ENCODE measurements at places on chromosomes 2 and 18. TPM values are rescaled to one million over a fixed set of nuclear protein-coding genes. Genes with fewer than 3 reads are reported as not detected.

- DNase-seq = no peak
Measured at GRCh38 chr18:62279561-62279960, 45.5 kb upstream of the TNFRSF11A start.

GRCh38 chr2:102703748-102704147, 58.1 kb upstream of the TMEM182 start:
- no peak for DNase-seq

- DNase-seq = no peak
Measured at GRCh38 chr2:11514081-11514730, 19.6 kb upstream of the GREB1 start.

- DNase-seq = no peak
Measured at GRCh38 chr2:155054712-155055111, 356.2 kb downstream of the KCNJ3 start.

DNA sequence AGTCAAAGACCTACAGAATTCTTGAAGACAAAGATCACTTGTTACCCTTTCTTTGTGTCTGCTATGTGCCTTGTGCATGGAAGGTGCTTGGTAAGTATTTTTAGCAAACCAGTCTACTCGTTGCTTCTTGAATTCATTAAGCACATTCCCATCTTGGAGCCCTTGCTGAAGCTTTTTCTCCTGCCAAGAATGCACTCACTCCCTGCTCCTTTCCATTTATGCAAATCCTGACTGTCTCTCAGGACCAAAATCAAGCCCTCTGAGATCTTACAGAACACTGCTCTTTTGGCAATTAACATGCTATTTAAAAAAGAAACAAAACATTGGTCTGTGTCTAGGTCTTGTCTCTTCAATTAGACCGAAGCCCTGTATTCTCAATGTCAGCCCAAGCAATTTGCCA, 75.8 kb downstream of the CLHC1 start:
- DNase-seq = no peak

DNA sequence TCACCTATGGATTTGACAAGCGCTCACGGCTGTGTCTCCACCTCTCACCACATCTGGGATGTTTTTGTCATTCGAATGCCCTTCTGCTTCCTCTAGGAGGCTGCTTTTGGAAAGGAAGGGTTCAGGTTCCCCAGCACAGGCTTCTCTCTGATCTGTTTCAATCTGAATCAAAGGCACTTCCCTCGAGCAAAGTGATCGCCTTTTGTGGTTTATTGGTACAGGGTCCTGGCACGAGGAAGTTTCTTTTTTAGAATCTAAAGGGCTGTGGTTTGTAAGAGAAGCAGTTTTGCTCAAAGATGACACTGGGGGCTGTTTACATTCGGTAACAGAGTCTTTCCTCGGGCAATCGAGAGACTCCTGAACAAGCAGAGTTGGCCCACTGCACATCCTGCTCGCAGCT, 145.0 kb downstream of the DAW1 start:
- DNase-seq = no peak

GRCh38 chr18:42980426-42980825, 135.1 kb downstream of the RIT2 start:
- no peak for DNase-seq

DNA sequence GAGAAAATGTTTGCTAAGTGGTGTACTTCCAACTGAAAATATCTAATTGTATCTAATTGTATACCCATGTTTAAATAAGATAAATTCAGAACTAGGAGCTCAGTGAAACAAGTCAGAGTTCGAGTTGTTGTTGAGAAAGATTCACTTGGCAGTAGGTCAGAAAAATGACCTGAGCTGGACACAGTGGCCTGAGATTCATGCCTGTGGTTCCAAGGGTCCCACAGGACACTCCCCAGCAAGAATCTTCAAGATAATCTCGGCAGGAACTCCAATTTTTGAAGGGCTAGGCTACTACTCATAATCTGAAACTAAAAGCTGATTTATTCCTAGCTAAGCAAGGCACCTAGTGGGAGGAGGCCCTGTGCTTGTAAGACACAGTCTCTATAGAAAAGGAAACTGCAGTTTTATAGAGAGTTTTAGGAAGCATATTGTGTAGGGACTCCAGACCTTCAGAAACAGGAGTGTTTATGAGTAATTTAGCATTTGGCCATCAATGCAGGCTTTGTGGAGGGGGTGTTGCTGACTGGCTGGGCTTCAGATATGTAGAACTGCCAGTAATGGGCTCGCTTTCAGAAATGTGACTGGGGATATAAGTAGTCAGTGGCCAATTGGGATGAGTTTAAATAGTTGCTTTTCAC, 43.2 kb downstream of the SP140 start:
- no peak for DNase-seq

GRCh38 chr2:19504400-19505198, 146.2 kb upstream of the OSR1 start:
- no peak for DNase-seq

- DNase-seq = no peak
Measured at GRCh38 chr2:13093416-13093991, 376.8 kb downstream of the TRIB2 start.

- no peak for DNase-seq
Measured at GRCh38 chr2:62363166-62363565, 142.8 kb downstream of the TMEM17 start.

PAX8 gene
- not detected for total RNA-seq

SERPINB3 gene
- not detected for total RNA-seq

TLX2 gene
- total RNA-seq = not detected

TOGARAM2 gene
- not detected for total RNA-seq

DAW1 gene
- not detected for total RNA-seq

ROCK1 gene
- total RNA-seq = 51.0 TPM

All from osteocyte (in vitro differentiated cells).